ENCODE measurements at places on chromosomes 3 and 15.
A peak's percentile ranks its signal among the peaks of the same experiment; 100 is the strongest.

GRCh38 chr3:118736107-118736506 is 298.5 kb downstream of the IGSF11 start:
- DNase-seq = no peak

DNA sequence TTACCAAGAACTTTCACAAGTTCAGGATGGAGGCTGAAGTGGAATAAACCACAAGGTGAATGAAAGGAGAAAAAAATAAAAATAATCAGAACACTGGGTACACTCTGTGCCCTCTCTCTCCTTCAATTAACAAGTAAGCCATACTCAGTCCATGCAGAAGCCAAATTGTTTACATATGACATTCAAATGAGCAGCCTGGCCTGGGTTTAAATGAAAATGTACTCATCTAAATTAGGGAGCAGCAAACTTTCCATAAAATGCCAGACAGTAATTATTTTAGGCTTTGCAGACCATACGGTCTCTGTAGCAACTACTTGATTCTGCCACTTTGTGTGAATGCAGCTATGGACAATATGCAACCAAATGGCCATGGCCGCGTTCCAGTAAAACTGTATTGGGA is 376.6 kb downstream of the MAGI1 start:
- no peak for DNase-seq

- DNase-seq = no peak
Measured at GRCh38 chr3:175861916-175862315, 1002.8 kb downstream of the NAALADL2 start.

DNA sequence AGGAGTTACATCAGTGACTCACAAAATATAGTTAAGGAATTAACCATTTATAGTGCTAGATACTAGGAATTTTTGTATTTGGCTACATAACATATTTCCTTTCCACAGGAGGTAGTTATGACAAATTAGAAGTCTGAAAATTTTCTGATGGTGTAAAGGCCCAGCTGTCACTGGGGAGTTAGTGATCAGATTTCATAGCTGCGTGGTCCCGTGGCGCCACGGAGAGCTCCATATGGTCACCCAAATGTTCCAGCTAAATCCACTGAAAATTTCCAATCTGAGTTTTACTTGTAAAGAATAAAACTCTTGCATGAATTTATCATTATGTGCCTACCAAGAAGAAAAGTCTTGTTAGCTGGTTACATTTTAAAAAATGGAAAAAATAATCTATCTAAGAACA is 368.9 kb upstream of the PLSCR5 start:
- no peak for DNase-seq

GRCh38 chr15:70088455-70088854 is 9.3 kb downstream of the TLE3 start:
- DNase-seq = no peak

DNA sequence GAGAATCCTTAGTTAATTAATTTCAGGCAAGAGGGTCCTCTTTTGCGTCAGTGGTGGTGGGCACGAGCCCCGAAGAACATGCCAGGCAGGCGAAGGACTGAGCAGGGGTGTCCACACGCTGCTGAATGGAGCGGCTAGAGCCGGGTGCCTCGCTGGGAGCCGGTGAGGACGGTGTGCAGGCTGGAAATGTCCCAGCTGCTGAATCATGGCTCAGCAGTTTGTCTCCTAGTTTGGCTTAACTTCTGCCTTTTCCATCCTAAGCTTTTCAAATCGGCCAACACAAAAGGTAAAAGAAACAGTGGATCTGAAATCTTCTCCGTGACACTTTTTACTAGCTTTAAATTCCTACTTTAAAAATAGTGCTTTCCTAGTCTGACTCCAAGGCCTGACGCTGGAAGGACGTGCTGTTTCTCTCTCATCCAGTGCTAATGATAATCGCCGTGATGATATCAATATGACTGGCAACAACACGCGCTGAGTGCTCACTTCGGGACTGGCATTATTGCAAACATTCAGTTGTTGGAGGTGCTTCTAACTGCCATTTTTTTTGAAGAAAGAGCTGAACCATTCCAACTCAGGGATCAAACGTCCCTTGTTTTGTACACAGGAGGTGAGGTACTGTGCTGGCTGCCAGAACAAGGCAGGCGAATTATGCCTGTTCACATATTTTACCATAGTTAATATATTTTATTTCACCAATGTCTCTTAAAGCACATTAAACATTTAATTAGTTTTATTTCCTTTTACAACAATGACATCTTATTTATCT is 19.8 kb downstream of the PCSK6 start:
- DNase-seq = no peak

DNA sequence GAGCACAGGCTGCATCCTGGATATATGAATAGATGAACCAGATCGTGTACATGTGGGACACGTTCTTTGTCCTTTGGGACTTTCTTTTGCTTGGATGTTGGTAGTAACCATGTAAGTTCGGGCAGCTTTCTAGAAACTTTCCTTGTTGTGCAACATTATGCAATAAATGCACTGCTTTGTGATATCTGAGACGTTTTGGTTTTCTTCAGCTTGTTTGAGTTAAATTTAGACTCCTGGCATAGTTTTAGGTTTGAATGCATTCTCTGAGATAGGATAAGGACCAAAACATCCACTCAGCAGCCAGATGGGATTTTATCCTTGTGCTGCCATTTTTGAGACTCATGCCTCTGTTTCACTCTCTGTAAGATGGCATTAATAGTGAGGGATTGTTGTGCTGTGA is 158.9 kb downstream of the IGF1R start:
- no peak for DNase-seq

- DNase-seq = no peak
Measured at GRCh38 chr3:33363113-33363800, 76.9 kb downstream of the UBP1 start.

DNA sequence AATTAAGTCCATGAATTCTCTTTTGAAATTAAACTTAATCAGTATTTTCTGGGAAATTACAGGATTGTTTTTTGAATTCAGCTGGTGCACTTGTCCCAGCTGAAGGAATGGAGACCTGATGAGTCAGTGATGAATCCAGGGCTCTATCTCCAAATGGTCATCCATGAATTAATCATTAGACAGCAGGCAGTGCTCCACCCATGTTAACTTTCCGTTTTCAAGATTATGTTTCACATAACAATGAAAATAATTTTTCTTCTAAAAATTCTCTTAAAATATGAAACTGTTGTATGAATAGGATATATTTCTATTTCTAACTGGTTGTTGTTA is 13.9 kb upstream of the PAQR9 start:
- DNase-seq = no peak

GRCh38 chr15:23472678-23473077 is 25.6 kb upstream of the GOLGA6L2 start:
- no peak for DNase-seq

DNA sequence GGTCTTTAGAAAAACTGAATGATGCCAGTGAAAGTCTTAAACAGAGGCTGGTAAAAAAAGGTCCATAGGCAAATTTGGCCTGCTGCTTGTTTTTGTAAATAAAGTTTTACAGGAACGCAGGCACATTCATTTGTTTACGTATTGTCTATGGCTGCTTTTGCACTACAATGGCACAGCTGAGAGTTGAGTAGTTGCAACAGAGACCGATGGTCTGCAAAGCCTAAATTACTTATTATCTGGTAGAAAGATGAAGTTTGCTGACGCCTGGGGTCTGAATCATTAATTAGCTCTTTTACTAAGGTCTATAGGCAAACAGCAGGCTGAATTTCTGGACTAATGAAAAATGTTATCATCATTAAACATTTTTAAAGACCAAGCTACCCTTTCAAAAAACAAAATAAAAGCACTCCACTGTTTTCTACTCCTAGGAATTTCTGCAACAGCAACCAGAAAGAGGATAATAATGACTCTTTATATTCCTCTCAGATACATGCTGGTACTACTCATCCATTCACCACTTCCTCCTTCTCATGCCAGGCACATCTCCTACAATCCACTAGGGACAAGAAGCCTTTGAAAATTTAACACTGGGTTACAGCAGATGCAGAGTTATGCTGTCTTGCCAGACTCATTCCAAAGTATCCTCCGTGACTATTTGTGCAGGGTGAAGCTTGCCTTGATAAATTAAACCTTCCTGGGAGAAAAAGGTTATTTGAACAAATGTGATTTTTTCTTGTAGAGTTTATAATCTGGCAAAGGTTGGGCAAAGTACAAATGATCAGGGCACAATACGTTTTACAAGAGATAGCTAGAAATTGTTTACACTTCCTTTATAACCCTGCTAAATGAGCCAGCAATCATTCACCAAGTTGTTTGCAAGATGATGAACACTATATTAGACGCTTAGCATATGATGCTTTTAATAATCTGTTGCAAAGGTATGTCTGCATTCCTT is 6.0 kb downstream of the GATM start:
- peak; percentile 30 for DNase-seq

- no peak for DNase-seq
Measured at GRCh38 chr3:77328690-77329089, 288.8 kb downstream of the ROBO2 start.

- DNase-seq = peak; percentile 74
Measured at GRCh38 chr3:62876064-62876463, 848 bp upstream of the CADPS start.

DNA sequence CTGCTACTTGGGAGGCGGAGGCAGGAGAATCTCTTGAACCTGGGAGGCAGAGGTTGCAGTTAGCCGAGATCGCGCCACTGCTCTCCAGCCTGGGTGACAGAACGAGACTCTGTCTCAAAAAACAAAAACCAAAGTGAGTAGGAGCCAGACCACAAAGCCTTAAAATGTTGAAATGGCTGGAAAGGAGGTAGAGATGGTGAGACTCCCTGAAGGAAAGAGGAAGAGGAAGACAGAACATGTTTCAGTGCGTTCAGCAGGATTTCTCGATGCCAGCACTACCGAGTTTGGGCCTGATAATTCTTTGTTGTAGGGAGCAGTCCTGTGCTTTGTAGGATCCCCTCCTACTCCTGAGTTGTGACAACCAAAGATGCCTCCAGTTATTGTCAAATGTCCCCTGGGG is 189.9 kb downstream of the AKAP13 start:
- no peak for DNase-seq

GRCh38 chr15:39878406-39878785 is 41.7 kb downstream of the GPR176 start:
- DNase-seq = no peak

DNA sequence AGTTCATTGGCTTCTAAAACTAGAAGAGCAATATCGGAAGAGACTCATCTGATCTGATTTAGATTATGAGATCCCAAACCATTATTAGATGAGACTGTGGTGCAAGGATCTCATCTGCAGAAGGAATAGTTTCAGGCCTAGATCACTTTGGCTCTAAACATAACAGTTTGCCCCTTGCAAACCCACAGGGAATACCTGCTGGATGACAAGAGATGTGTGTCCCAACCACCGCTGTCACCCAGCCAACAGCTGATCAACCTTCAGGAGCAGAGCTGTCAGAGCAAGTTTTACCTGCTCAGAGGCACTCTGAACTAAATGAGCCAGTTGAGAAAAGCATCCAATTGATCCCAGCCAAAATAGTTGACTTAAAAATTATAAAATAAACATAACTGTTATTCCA is 64.0 kb upstream of the ST3GAL6 start:
- DNase-seq = no peak

DNA sequence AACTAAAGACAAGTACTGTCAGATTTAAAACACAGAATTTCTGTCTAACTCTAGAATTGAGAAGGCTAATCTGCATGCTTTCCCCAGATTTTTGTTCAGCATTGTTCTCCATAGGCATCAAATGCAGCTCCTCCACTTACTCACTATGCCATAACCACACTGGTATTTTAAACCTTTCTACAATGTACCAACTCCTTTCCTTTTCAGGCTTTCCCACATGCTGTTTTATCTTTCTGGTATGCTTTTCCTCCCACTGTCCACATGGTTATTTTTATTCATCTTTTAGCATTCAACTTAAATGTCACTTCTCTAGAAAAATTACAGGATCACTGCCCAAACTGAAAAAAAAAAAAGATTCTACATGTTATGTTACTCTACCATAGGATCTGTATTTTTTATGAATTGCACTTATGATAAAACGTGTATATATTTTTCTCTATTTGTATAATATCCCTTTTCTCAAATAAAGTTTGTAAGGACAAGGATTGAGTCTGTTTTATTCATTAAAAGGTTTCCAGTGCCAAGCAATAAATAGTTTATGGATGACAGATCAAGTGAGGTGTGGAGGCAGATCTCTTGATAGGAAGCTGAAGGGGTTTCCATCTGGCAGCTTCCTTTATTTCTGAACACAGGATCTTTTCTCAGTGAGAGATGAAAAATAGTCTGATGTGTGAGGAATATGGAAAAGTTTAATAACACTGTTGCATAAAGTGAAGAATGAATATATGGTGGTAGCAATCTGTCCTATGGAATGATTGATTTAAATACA is 1064.5 kb downstream of the ZPLD1 start:
- no peak for DNase-seq

DNA sequence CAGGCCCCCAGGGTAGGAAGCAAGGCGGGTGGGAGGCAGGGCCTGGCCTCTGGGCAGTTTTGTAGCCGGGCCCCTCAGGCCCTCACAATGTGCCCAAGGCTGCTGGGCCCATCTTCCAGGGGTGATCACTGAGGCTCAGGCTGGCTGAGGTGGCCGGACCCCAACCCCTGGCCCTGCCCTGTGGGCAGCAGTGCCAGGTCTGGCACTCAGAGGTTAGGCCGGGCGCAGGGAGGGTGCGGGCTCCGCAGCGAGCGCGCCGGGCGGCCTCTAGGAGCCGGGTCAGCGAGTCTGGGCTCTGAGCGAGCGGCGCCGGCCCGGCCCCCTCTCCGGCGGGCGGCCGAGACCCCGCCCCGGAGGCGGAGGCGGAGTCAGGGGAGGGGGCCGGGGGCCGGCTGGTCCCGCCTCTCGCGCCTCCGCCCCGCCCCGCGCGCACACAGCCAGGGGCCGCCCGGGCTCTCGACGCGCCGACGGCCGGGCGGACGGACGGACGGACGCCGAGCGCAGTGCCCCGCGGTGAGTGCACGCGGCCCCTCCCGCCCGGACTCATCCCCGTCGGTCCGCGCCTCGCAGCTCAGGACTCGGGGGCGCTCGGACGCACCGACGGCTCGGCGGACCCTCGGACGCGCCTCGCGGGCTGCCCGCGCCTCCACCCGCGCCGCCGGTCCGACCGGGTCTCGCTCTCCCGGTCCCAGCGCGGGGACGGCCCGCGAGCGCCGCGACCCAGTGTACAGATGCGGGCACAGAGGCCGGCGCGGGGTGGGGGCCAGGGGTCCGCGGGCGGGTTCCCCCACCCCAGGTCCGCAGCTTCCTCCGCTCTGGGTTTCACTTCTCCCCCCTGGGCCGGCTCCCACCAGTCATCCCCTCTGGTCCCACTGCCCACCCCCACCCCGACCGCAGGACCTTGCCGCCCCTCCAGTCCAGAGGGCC is at the start of gene FBLN2:
TSS of gene FBLN2 (plus strand) at position 430 of the 927 bp plus-strand sequence. CDS start 21,231 bp downstream, outside the sequence.
- no peak for DNase-seq

DNA sequence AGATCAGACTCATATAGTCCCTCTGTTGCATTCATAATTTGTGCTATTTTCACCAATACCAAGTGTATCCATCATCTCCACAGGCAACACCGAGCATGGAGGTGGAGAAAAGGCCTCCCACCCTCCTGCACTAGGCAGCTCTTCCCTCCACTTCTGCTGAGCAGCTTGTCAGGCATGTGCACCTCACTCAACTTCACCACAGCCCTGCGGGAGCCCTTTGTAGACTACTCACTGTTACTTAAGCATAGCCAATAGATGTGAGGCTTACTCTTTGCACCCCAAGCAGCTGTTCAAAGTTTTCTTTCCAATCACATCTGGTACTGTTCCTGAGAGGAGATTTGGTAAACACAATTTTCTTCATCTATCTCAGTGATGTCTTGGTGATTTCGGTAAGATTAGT is 16.9 kb upstream of the GUCA1C start:
- DNase-seq = no peak

All from T47D (cell line).